Activated CD4-positive, alpha-beta T cell treated with anti-CD3 and anti-CD28 coated beads, Interleukin-2, amount 10 ng/mL, durations not matched to agents 24 days and 14 days (primary cell): ENCODE measurements at places on chromosomes 7 and 10. TPM values are rescaled to one million over a fixed set of nuclear protein-coding genes. Genes with fewer than 3 reads are reported as not detected.

The NCAPG2 gene
- total RNA-seq: 94.6 and 96.3 TPM in 2 replicates

The ZNF467 gene
- 0.21 TPM in 1 of 2 replicates, not detected in the other for total RNA-seq

The WDR86 gene
- not detected in 2 replicates for total RNA-seq

The HTRA1 gene
- total RNA-seq: not detected in 2 replicates

The POU6F2 gene
- total RNA-seq: 0.16 and 0.17 TPM in 2 replicates

The HOXA13 gene
- not detected in 2 replicates for total RNA-seq

The PSD gene
- 10.4 and 12.1 TPM in 2 replicates for total RNA-seq

The SUGCT gene
- total RNA-seq: 0.91 and 1.0 TPM in 2 replicates

The BTBD16 gene
- not detected in 2 replicates for total RNA-seq

The TSPAN15 gene
- total RNA-seq: 1.6 and 1.9 TPM in 2 replicates

The GBX1 gene
- total RNA-seq: not detected in 2 replicates

The ANKRD1 gene
- not detected in 2 replicates for total RNA-seq

The DKK1 gene
- total RNA-seq: not detected in 2 replicates

The HOXA9 gene
- not detected in 2 replicates for total RNA-seq

The CCDC136 gene
- total RNA-seq: 9.2 and 10.6 TPM in 2 replicates

The PRF1 gene
- 76.5 and 79.9 TPM in 2 replicates for total RNA-seq

The GTF2IRD1 gene
- 1.4 and 2.7 TPM in 2 replicates for total RNA-seq

The HOGA1 gene
- total RNA-seq: not detected in 2 replicates

The WNT8B gene
- total RNA-seq: 0.16 and 0.43 TPM in 2 replicates
